ENCODE measurements at places on chromosomes 12 and 14.

- no peak for DNase-seq
These were observed 56.6 kb downstream of the GALNT16 start for GRCh38 chr14:69316449-69317101.

DNA sequence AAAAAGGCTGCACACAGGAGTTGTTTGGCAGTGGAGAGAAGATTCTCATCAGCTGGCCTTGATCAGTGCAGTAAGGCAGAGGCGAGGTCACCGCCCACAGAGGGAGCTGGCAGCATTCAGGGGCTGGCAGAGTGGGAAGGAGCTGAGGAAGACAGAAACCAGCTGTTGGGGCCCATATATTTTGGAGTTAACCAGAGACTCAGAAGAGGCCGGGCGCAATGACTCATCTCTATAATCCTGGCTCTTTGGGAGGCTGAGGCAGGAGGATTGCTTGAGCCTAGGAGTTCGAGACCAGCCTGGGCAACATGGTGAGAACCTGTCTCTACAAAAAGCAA, 17.7 kb downstream of the SMCO2 start:
- no peak for DNase-seq

- DNase-seq = peak; percentile 39
These were observed 279.3 kb downstream of the MED13L start for GRCh38 chr12:115998119-115998633.

- DNase-seq = no peak
These were observed 2.7 kb upstream of the SLCO1A2 start for GRCh38 chr12:21337453-21337852.

DNA sequence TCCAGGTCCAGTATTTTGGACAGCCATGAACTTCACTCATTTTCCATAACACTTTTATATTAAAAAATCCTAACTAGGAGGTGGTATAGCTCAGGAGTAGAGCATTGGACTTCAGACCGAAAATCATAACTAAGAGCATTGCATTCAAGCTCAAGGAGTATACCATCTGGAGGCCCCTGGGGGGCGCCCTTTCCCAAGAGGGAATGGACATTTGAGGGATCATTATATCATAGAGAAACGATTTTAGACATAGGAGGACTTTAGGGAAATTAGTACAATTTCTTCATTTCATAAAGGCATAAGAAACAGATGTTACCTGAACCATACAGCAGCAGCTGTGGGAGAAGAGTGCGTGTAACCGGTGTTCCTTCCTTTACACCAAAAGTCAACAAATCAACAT, 5.2 kb upstream of the ATG14 start:
- DNase-seq = no peak

DNA sequence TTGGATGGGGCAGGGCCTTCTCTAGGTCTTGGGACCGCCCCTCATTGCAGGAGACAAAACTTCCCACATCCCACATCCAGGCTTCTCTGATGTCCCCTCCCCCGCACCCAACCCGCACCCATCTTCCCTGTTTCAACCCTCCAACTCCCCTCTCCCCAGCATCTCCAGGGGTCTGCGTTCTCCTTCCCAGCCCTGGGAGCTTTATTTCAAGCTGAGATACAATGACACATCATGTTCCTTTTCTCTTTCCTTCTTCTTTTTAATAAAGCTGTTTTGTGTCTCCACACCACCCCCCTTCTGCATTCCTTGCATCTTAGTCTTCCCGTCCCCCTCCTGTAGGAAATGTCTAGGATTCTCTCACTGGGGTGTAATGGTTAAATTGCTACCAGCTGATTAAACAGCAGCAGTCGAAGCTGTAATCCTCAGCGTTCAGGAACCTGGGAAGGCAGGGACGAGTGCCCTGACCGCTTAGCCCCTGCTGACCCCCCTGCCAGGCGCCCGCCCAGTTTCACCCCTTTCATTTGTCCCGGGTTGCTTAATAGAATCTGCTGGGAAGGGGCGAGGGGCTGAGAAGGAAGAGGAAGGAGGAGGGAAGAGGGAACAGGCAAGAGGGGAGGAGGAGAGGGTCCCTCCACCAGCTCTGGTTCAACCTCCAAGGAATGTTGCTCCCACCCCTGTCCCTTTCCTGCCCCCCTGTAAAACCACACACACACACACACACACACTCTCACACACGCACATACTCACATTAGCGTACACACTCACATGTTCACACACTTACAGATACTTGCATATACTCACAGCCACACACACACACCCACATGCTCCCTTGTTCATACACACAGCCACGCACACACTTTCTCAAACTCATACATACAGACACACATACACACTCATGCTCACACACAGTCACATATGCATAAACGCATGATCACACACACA, 104.5 kb upstream of the MED13L start:
- DNase-seq = no peak

DNA sequence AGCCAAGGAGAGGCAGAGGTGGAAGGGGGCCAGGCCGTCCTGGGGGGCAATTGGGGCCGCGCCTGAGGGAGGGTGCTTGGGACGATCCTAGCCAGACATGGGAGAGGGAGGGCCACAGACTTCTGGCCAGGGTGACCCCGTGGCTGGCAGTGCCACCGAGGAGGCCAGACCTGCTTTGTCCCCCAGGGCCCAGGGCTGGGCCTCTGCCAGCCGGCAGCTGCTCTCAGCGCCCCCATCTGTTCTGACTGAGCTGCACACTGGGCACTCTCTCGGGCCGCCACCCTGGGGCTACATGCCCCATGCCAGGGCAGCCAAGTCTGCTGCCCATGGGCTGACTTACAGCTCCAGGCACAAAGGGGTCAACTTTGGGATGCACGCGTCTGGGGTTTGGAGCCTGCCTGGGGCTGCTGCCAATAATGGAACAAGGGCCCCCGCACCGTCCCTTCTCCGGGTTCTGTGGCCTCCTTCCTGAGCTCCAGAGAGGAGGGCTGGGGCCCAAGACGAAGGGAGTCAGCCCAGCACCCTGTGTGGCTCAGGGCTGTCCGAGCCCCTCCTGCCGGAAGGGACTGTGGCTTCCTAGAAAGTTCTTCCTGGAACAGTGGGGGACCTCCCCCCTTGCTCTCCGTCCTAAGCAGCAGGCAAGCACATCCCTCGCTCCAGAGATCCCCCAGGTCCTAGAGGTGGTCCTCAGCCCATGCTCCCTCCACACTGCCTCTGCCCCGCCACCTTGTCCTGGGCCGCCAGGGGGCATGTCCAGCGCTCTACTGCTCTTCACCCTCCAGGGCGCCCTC, 1.1 kb downstream of the ADSS1 start:
- DNase-seq = no peak

DNA sequence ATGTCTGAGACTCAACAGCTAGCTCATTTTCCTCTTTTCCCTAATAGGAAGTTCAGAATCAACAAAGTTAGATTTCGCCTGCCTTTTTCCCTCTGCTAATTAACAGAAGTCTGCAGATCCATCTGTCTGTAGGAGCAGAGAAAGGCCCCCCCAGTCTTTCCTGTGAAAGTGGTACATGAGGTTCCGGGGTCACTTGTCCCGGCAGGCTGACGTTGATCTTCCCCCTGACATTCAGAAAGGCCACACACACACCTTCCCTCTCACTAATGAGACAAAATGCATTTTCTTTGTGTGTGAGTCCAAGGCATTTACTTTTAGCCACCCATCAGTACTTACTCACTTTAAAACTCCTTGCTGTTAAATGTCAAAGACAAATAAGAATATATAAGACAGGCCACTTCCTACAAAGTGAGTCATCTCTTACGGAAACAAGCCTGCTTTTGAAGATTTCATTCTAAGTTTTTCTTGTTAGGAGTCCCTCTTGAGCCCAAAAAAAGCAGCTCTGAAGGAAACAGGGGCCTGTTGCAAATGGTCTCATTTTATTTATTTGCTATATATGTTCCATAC, 138.7 kb downstream of the TTC7B start:
- DNase-seq = peak; percentile 3

DNA sequence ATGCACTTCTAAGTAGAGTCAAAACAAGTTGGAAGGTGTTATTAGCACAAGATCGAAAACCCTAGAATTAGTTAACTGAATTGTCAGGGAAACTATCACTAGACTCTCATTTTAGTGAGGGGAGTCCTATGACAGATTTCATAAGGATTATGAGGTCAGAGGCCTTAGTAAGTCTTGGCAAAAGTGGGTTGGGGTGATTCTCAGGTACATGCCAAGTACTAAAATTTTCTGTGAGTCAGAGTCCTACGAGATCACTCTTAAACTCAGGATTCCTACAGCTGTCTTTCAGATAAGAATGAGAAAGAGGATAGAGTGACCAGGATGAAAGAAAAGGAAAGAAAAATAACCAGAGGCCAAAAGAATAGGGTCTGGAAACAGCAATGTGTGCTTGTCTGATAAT, 50.8 kb upstream of the BBS10 start:
- no peak for DNase-seq

- no peak for DNase-seq
These were observed 21.4 kb downstream of the ABCB9 start for GRCh38 chr12:122944605-122945592.

DNA sequence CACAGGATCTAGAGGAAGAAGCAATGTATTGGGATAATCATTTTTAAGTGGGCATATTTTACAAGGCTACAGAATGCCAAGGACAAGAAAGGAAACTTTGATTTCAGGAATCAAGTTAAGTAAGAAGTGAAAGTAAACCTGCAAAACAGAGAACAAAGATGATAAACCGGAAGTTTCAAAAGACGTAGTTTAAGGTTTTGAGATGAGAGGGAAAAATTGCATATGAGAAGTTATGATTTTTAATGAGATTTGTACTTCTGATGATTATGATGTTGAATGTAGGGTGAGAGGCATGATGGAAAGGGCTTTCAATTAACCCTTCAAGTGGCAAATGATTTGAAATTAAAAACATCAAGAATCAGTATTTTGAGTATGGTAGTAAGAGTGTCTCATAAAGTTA, 134.9 kb downstream of the CAPZA3 start:
- peak; percentile 3 for DNase-seq

GRCh38 chr12:119932921-119933320, 55.8 kb upstream of the CIT start:
- DNase-seq = no peak

DNA sequence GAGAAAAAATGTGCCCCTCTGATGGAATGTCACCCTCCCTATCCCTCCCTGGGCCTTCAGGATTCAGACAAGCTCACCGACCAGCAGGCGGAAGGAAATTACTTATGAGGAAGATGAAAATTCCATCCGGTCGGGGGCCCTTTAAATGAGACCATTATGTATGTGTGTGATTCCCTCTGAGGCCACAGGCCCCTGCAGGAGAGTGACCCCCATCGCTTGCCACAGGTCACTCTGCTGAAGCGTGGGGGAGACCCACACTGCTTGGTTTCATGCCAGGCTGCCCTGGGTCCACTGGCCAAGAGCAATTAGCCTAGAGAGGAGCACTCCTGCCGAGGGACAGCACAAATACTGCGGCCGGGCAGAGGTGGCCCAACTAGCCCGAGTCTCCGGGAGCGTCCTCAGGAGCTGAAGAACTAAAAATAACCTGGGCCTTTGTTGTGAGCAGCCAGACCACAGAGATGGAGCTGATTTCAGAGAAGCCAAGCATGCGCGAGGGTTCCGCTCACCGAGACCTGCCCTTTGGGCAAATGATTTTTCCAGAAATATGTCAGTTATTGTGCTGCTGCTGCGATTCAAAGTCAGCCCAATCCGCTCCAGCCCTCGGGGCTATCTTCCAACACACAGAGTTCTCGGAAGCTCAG, 276.4 kb downstream of the DPF3 start:
- no peak for DNase-seq

DNA sequence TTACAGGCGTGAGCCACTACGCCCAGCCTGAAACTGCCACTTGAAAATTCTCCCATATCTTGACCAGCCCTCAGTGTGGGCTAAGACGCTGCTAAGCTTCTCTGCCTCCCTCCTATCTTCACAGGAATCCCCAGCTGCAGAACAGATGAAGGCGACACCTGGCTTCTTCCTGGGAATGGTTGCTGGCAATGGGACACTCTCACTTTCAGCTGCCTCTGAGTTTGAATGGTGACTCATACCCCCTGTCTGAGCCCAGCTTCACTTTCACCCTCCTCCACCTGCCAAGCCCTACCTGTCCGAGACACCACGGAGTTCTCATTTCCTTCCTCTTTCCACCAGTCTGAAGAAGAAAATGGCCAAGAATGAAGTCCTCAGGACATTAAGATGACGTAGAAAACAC, 18.3 kb upstream of the VASH1 start:
- DNase-seq = no peak

- no peak for DNase-seq
These were observed 207.5 kb upstream of the PELI2 start for GRCh38 chr14:55910601-55911243.

DNA sequence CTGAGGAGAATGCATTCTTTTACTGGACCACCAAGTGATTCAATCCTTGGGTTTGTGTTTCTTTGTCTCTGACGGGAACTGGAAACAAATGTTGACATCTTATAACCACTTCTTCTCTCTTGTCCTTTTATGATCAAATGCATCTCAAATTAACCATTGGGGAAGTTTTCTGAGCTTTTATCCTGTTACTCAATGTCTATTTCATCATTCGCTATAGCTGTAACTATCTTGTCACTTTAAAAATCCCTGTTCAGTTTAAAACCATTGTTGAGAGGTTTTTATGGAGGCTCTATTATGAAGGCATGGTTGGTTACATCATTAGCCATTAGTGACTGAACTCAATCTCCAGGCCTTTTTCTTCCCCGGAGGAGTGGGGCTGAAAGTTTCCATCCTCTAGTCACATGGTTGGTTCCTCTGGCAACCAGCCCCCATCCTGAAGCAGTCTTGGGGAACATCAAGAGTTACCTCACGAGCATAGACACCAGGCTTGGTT, 2.7 kb upstream of the CLEC6A start:
- no peak for DNase-seq

GRCh38 chr12:27257104-27257843, 13.2 kb downstream of the STK38L start:
- no peak for DNase-seq

GRCh38 chr12:21907948-21908837, 33.0 kb downstream of the ABCC9 start:
- no peak for DNase-seq

DNA sequence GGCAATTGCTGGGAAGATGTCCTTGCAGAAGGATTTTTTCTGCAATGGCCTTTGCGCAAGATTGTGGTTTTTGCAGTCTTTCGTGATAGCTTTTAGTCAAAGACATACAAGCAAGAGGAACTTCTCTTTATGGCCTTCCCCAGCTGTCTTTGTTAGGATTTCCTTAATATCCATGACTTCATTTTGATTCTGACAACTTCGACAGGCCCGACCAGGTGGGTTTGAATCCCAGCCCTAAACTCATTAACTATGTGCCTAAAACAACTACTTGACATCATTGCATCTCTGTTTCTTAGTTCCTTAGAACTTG, 13.3 kb upstream of the VRK1 start:
- DNase-seq = no peak

- no peak for DNase-seq
These were observed 69.4 kb upstream of the PRIMA1 start for GRCh38 chr14:93857500-93858283.

- no peak for DNase-seq
These were observed 37.3 kb downstream of the VDR start for GRCh38 chr12:47867495-47867941.

DNA sequence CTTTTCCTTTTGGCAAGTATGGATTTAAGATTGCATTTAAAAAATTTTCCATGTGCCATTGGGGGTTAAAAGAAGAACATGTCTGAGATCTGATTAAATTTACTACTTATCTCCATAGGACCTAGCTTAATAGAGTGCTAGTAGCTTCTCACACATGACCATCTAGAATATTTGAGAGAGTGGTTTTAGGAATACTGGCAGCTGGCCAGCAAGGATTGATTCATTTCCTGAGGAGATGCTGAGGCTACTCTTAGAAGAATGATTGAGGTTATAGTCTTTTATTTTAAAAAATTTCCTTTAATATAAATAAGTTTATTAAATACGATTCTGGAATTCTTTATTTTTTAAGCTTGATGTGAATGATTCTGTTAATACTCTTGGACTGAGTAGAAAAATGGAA, 56.2 kb downstream of the MIPOL1 start:
- DNase-seq = no peak

- no peak for DNase-seq
These were observed 117.7 kb downstream of the OTOGL start for GRCh38 chr12:80217011-80217535.
